NCI-H1930 (cell line): ENCODE measurements at places on chromosomes 6 and 20.

DNA sequence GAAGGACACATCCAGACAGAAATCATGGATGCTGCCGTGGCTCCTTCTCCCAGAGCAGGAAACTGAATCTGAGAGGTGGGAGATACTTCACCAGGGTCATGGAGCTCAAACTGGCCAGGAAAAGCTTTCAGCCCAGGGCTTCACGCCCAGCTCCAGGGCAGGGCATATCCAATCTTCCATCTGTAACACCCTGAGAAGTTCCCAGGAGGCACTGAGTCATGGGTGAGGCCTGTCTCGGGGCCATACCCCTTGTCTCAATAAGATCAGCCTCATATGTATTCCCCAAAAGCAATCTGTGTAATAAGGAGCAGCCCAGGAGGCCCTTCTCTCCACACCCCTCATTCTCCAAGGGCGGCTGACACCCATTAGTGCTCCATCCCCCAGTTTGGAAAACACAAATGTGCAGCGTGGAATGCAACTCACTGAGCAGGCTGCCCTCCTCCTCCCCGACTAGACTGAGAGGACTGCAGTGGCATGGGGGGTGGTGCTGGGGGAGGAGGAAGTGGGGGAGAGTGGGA, 439.3 kb upstream of the SULF2 start:
- DNase-seq: no peak

- DNase-seq: no peak
These were observed 68.7 kb downstream of the PHACTR1 start for GRCh38 chr6:12785301-12785700.

- peak; percentile 31 for DNase-seq
These were observed 136.6 kb downstream of the COL9A1 start for GRCh38 chr6:70166088-70166958.

DNA sequence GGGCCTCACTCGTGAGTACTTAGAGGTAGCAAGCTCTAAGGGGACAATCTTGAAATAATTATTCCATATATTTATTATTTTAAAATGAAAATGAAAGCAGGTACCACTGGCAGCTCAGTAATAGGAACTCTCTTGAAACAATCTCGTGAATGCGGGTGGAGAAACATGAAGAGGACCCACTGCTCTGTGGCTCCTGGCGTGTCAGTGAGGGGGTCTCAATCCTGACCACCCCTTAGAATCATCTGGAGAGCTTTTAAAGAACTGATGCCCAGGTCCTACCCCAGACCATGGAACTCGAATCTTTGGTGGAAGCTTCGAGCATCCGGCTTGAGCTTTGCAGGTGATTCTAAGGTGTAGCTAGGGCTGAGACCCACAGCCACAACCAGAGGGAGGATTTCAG, 23.9 kb upstream of the PXDC1 start:
- DNase-seq: no peak

- no peak for DNase-seq
These were observed 81.9 kb upstream of the CEP162 start for GRCh38 chr6:84309336-84309735.

DNA sequence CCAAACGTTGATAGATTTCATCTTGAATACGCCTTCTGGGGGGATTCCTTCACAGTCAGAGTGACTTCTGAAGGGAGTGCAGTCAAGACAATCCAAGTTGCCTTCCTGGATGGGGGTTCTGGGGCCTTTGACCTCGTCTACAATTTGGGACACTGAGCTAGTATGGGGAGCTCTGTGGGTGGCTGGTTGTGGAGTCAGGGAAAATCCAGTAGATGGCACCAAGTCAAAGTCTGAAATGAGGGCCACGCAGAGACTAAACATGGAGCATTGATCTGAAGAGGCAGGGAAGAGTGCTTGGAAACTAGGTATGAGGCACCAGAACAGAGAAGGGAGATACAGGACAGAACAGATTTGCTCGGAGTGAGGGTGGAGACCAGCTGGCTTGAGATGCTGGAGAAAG, 43.6 kb upstream of the CCN6 start:
- no peak for DNase-seq
